Transverse colon (tissue), 4 donors: ENCODE measurements at places on chromosomes 2 and 18. TPM values are rescaled to one million over a fixed set of nuclear protein-coding genes. Genes with fewer than 3 reads are reported as not detected.

COBLL1 gene
- total RNA-seq: 34.5 TPM

GPR35 gene
- total RNA-seq: 91.1 TPM

CYP27A1 gene
- 159 TPM for total RNA-seq

FEV gene
- 8.2 TPM for total RNA-seq

SMAD4 gene
- 94.0 TPM for total RNA-seq

HOXD3 gene
- total RNA-seq: not detected

GALNT3 gene
- 49.7 TPM for total RNA-seq

ACMSD gene
- not detected for total RNA-seq

HK2 gene
- 126 TPM for total RNA-seq

DQX1 gene
- 32.4 TPM for total RNA-seq

MEIS1 gene
- total RNA-seq: 25.9 TPM

TAF4B gene
- 11.9 TPM for total RNA-seq

ZNF385B gene
- total RNA-seq: 1.2 TPM

THSD7B gene
- total RNA-seq: not detected

SLC9A4 gene
- total RNA-seq: not detected

TRPM8 gene
- not detected for total RNA-seq

FOXI3 gene
- total RNA-seq: not detected

ITSN2 gene
- total RNA-seq: 58.0 TPM

LYG2 gene
- total RNA-seq: not detected

THADA gene
- 24.8 TPM for total RNA-seq

IL36B gene
- total RNA-seq: not detected

RAB27B gene
- 6.0 TPM for total RNA-seq

GALNT5 gene
- total RNA-seq: 15.6 TPM

CAB39 gene
- 137 TPM for total RNA-seq

CXCR1 gene
- 0.14 TPM for total RNA-seq

PPP1R1C gene
- total RNA-seq: not detected

MYO7B gene
- 637 TPM for total RNA-seq

TYMS gene
- total RNA-seq: 3.2 TPM

ATIC gene
- total RNA-seq: 35.1 TPM

CNDP1 gene
- total RNA-seq: not detected

CCNYL1 gene
- 32.6 TPM for total RNA-seq

STPG4 gene
- 0.64 TPM for total RNA-seq

PSMD1 gene
- 24.3 TPM for total RNA-seq

LOXHD1 gene
- not detected for total RNA-seq

EPHA4 gene
- total RNA-seq: 15.7 TPM

ASB18 gene
- not detected for total RNA-seq

SLC11A1 gene
- 4.8 TPM for total RNA-seq

INHBB gene
- total RNA-seq: not detected

DSG4 gene
- total RNA-seq: not detected

ITGA4 gene
- total RNA-seq: 1.1 TPM

CAPN14 gene
- total RNA-seq: not detected

TMEFF2 gene
- 0.27 TPM for total RNA-seq
